ENCODE measurements at places on chromosomes 5 and 9. TPM values are rescaled to one million over a fixed set of nuclear protein-coding genes. Genes with fewer than 3 reads are reported as not detected.

The SHLD3 gene
- polyA plus RNA-seq = 4.5 TPM

The FAM221B gene
- polyA plus RNA-seq = 0.90 TPM

The BRINP1 gene
- 0.09 TPM for polyA plus RNA-seq

The MAMDC2 gene
- 7.9 TPM for polyA plus RNA-seq

The INSL6 gene
- polyA plus RNA-seq = 0.30 TPM

The EGFLAM gene
- polyA plus RNA-seq = 7.3 TPM

The SPATA31E1 gene
- not detected for polyA plus RNA-seq

The SLC36A3 gene
- not detected for polyA plus RNA-seq

The LTC4S gene
- polyA plus RNA-seq = 3.0 TPM

The FRMPD1 gene
- polyA plus RNA-seq = 0.31 TPM

The GRM6 gene
- 2.2 TPM for polyA plus RNA-seq

The CACNA1B gene
- 0.29 TPM for polyA plus RNA-seq

The MYORG gene
- 3.1 TPM for polyA plus RNA-seq
